ENCODE measurements at places on chromosomes 1 and 21. TPM values are rescaled to one million over a fixed set of nuclear protein-coding genes. Genes with fewer than 3 reads are reported as not detected.

Gene B3GALNT2
- total RNA-seq: 6.3 TPM

Gene THEM5
- total RNA-seq: not detected

Gene KRTAP7-1
- not detected for total RNA-seq

Gene TNFRSF4
- 127 TPM for total RNA-seq

Gene SIPA1L2
- total RNA-seq: 3.3 TPM

Gene PLD5
- not detected for total RNA-seq

- no peak for DNase-seq
- no peak overlapping the region for H3K4me3 ChIP-seq
- H3K27me3 ChIP-seq: no peaks in the 10 kb centered on the region
- H3K27ac ChIP-seq: no peak overlapping the region
Measured at GRCh38 chr1:178411756-178412399, 84.9 kb downstream of the CLEC20A start.

GRCh38 chr1:198304431-198304830 is 147.6 kb downstream of the NEK7 start:
- H3K4me3 ChIP-seq: no peak overlapping the region
- DNase-seq: no peak
- H3K36me3 ChIP-seq: peaks cover 7% of the 10 kb centered on the region
- H3K27me3 ChIP-seq: no peaks in the 10 kb centered on the region

- H3K4me3 ChIP-seq: peak overlapping the region; percentile 70
- peaks cover 77% of the 10 kb centered on the region for H3K27me3 ChIP-seq
- no peak overlapping the region for H3K27ac ChIP-seq
- H3K36me3 ChIP-seq: no peaks in the 10 kb centered on the region
Measured at GRCh38 chr1:47709872-47710231, 272.0 kb downstream of the FOXD2 start.

DNA sequence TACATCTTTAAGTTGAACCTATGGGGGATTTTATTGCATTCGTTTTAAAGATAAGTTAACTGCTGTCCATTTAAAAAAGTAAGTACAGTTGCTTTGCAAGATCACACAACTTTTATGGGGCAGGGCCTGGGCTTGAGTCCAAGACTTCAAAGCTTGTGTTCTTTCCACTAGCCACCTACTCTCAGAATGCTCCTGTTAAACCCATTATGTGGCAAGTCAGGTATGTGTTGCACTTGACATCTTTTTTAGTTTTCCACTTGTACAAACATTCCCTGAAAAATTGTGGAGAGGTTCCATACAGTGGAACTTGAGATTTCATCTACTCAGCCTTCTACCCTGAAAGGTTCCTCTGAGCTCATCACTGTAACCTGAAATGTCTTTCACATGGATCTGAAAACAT is 235.5 kb upstream of the SGIP1 start:
- no peak overlapping the region for H3K4me3 ChIP-seq
- peaks cover 2% of the 10 kb centered on the region for H3K36me3 ChIP-seq
- H3K4me1 ChIP-seq: peaks cover 24% of the 10 kb centered on the region
- no peak overlapping the region for H3K27ac ChIP-seq

GRCh38 chr1:67608661-67609576 is 76.1 kb upstream of the GADD45A start:
- peaks cover 9% of the 10 kb centered on the region for H3K4me1 ChIP-seq
- DNase-seq: no peak
- no peaks in the 10 kb centered on the region for H3K36me3 ChIP-seq
- H3K27me3 ChIP-seq: peaks cover 23% of the 10 kb centered on the region

GRCh38 chr1:237685551-237685950 is 205.2 kb downstream of the ZP4 start:
- no peaks in the 10 kb centered on the region for H3K36me3 ChIP-seq
- H3K27ac ChIP-seq: no peak overlapping the region
- no peak for DNase-seq
- no peaks in the 10 kb centered on the region for H3K27me3 ChIP-seq
- H3K4me3 ChIP-seq: no peak overlapping the region
- H3K4me1 ChIP-seq: no peaks in the 10 kb centered on the region

- H3K27ac ChIP-seq: peak overlapping the region; percentile 57
- peaks cover 3% of the 10 kb centered on the region for H3K36me3 ChIP-seq
- peaks cover 6% of the 10 kb centered on the region for H3K27me3 ChIP-seq
- peaks cover 3% of the 10 kb centered on the region for H3K4me1 ChIP-seq
- no peak overlapping the region for H3K4me3 ChIP-seq
Measured at GRCh38 chr1:115114308-115114707, 25.0 kb upstream of the TSPAN2 start.

DNA sequence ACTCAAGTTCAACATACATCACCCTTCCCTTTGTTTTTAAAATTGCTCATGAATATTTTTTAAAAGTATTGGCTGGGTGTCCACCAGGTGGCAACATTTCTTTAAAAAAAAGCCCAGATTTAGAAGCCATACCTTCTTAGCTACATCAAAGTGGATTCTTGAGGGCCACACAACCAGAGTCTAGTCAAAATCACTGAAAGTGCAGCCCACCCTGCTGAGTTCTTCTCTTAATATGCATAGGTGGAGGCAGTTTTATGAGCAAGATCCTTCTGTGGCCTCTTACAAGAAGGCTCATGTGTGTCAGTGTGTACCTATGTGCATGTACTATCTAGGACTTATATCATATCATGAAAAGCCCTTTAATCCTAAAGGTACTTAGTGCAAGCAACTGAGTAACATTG is 16.9 kb upstream of the GNG12 start:
- H3K27ac ChIP-seq: no peak overlapping the region
- H3K4me3 ChIP-seq: no peak overlapping the region
- DNase-seq: no peak
- H3K36me3 ChIP-seq: peaks cover 5% of the 10 kb centered on the region

DNA sequence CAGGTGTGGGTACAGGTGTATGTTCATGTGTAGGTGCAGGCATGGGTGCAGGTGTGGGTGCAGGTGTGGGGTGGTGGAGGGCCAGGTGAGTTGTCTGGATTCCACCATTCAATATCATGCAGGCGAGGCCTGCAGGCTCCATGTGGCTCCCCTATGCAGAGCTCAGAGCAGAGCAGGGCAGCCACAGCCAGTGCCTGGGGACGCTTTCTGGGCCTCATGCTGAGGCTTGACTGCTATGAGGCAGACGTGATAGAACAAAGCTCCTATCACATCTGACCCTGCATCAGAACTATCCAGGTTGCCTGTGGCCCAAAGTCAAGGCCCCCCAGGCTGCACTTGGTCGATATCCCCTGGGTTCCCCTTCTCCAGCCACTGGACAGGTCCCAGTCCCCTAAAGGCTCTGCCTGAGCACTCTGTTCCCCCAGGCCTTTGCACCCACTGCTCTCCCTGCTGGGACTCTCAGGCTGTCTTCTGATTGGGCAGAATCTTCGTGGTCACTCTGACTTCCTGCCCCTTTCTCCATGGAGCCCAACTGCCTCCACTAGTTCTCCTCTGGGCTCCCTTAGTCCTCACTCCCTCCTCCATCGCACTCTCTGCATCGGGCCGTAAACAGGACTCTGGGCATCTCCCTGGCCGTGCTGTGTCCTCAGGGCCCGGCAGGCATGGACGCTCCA is 78.6 kb upstream of the ACTL8 start:
- H3K4me1 ChIP-seq: no peaks in the 10 kb centered on the region
- H3K27ac ChIP-seq: peak overlapping the region; percentile 63
- H3K36me3 ChIP-seq: no peaks in the 10 kb centered on the region

- no peak overlapping the region for H3K4me3 ChIP-seq
- no peak for DNase-seq
- peaks cover 2% of the 10 kb centered on the region for H3K4me1 ChIP-seq
- no peak overlapping the region for H3K27ac ChIP-seq
- no peaks in the 10 kb centered on the region for H3K36me3 ChIP-seq
Measured at GRCh38 chr1:21673277-21673780, 4.2 kb upstream of the RAP1GAP start.

DNA sequence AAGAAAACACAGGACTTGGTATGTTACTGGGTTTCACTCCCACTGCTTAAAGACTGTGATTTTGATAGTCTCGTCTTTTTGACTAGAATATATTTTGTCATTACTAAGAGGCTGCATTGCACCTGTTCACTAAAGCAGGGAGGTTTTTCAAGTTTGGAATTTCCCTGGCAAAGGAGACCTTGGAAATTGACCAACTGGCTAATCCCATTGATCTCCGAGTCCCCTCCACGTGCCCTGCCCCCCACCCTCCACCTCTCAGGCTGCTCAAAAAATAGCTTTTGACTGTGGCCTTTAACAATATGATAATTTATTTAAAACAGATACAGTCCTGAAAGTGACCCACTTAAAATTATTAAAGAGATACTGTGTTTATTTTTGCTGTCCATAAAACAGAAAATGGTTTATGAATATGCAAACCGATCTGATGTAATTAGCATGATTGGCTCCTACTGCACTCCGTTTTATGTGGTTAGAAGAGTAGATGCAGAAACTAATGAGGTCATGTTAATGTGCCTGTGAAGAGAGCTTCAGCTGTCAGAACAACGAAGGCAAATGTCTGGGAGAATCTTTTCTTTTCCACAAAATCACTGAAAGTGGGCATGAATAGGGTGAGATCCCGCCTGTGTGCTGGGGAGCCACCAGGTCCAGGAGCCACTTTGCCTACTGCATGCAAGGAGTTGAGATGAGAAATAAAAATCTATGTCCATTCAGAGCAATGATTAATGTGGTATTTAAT is 361.5 kb downstream of the RRAGC start:
- DNase-seq: no peak
- peaks cover 2% of the 10 kb centered on the region for H3K36me3 ChIP-seq
- no peak overlapping the region for H3K4me3 ChIP-seq
- H3K4me1 ChIP-seq: peaks cover 5% of the 10 kb centered on the region

- no peaks in the 10 kb centered on the region for H3K36me3 ChIP-seq
- peaks cover 17% of the 10 kb centered on the region for H3K27me3 ChIP-seq
Measured at GRCh38 chr1:114008993-114009392, 29.7 kb downstream of the OLFML3 start.

- H3K4me1 ChIP-seq: no peaks in the 10 kb centered on the region
- no peaks in the 10 kb centered on the region for H3K36me3 ChIP-seq
- H3K27ac ChIP-seq: no peak overlapping the region
- no peak for DNase-seq
- H3K4me3 ChIP-seq: no peak overlapping the region
- peaks cover 6% of the 10 kb centered on the region for H3K27me3 ChIP-seq
Measured at GRCh38 chr1:60564916-60565750, 491.6 kb upstream of the C1orf87 start.

Measured in T-helper 17 cell (primary cell).